GM12891 (cell line): ENCODE measurements at places on chromosomes 12 and 14.

GRCh38 chr12:7156259-7157197, 26.4 kb downstream of the CLSTN3 start:
- DNase-seq = no peak

- no peak for DNase-seq
Observed at GRCh38 chr14:26729851-26730250, 132.0 kb upstream of the NOVA1 start.

- no peak for DNase-seq
Observed at GRCh38 chr12:1350055-1350933, 244.1 kb downstream of the FBXL14 start.

DNA sequence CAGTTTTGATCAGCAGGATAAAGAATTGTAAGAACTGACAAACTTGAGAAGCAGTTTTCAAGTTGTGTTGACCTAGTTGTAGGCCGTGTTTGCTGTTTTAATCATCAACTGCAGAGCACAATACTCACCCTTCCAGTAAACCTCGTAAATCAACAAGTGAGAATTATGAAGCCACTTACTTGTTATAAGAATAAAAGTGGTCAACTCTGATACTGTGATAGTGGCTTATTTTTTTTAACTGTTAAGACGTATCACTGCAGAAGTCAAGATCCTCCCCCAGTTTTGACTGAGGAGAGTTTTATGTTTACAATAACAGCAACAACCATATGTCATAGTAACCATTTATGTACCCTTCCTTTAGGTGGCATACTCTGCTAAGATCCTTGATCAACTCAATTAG, 100.8 kb upstream of the DACT1 start:
- no peak for DNase-seq

GRCh38 chr14:55968741-55969140, 149.5 kb upstream of the PELI2 start:
- DNase-seq = no peak

GRCh38 chr14:22384167-22384549, 204.9 kb downstream of the DAD1 start:
- DNase-seq = no peak
